ENCODE measurements at places on chromosomes 11 and 22.
A peak's percentile ranks its signal among the peaks of the same experiment; 100 is the strongest.

- DNase-seq, result no peak
Measured at GRCh38 chr22:49666146-49666809, 161.4 kb downstream of the BRD1 start.

DNA sequence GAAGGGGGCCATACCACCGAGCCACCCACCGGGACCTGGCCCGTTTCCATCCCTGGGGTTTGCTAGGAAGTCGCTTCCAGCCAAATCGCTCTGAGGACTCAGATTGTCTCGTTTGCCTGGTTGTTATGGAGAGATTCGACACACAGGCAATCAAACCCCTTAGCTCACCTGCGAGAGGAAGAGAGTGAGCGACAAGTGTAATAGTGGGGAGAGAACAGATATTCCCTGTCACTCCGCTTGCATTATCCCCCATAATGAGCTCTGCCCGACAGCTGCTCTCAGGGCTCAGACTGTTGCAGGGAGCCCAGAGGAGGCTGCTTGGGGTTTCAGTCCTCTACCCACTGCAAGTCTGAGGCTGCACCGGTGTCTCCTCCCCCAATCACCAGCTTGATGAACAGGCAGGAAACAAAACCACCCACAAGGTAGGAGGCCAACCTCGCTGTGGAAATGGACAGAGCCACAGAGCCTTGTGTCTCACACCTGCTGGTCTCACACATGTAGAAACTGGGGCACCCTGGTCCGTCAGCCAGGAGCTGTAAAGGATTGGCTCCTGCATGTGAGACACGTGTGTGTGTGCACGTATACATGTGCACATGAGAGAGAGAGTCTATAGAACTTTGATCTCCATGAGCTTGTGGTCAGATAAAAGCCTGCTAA is 351.1 kb downstream of the BUD13 start:
- no peak for DNase-seq

GRCh38 chr22:38081941-38082828 is 1.8 kb downstream of the SLC16A8 start:
- no peak for DNase-seq

- no peak for DNase-seq
Measured at GRCh38 chr11:68998390-68998911, 14.6 kb downstream of the MRGPRF start.

DNA sequence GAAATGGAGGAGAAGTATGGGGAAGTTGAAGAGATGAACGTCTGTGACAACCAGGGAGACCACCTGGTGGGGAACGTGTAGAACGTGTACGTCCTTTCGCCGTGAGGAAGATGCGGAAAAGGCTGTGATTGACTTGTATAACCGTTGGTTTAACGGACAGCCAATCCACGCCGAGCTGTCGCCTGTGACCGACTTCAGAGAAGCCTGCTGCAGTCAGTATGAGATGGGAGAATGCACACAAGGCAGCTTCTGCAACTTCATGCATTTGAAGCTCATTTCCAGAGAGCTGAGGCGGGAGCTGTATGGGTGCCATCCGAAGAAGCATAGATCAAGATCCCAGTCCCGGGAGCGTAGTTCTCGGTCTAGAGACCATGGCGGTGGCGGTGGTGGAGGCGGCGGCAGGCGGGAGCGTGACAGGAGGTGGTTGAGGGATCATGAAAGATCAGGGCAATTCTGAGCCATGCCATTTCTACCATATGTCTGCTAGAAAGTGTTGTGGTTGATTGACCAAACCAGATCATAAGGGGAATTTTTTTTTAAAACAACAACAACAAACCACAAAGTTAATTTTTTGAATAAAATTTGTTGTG is 36.8 kb upstream of the PHOX2A start:
- no peak for DNase-seq

GRCh38 chr22:39382410-39382809 is 17.2 kb upstream of the TAB1 start:
- DNase-seq, result no peak

DNA sequence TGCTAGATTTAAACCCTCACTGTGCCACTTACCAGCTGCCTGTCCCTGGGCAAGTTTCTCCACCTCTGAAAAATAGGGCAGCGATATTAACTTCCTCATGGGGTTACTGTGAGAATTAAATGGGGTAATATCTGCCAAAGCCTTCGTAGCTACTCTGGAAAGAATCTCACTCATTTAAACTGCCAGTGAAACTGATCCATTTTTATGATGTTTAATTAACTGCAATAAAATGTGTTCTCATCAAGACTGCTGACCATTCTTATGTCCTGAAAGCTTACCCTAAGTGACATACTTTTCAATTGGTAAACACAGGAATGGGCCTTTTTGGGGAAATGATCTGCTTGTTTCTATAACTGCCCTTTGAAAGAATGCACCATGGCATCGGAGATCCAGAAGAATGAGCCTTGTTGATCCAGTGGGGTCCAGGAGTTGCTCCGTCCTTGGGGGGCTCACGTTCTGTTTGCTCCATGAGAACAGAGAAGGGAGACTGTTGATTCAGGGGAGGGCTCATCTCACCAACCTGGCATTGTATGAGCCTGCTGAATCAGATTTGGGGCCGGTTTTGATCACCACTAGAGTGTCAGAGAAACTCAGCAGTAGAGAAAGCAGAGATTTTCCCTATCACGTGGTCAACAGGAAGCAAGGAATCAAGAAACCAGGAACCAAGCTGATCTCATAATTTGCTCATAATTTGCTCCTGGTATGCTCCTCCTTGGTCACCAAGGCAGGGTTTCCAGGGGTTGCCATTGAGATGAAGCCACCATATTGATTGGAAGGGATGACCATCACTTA is 7.0 kb upstream of the CCDC86 start:
- no peak for DNase-seq

DNA sequence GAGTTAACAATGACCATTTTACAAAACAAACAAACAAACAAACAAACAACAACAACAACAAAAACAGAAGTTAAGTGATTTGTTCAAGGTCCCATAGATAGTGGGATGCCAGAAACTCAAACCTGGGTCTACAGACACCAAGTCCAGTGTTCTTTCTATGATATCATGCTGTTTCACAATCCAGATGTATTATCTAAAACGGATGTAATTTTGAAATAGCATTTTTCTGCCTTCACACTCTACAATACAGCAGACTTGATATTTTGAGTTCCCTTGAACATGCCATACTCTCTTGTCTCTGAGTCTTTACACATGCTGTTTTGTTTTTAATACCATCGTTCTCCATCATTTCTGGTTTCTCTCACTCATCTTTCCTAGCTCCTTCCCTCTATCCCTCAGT is 104.5 kb downstream of the RELT start:
- no peak for DNase-seq

GRCh38 chr22:27919942-27920755 is 1.1 kb upstream of the PITPNB start:
- DNase-seq, result peak; percentile 27

Measured in neural crest cell (in vitro differentiated cells).